GM23338 (cell line): ENCODE measurements at places on chromosomes 3 and 15. TPM values are rescaled to one million over a fixed set of nuclear protein-coding genes. Genes with fewer than 3 reads are reported as not detected.

- H3K27me3 ChIP-seq: no peaks in the 10 kb centered on the region
- no peak for DNase-seq
- H3K4me1 ChIP-seq: peaks cover 32% of the 10 kb centered on the region
- H3K36me3 ChIP-seq: no peaks in the 10 kb centered on the region
- H3K27ac ChIP-seq: no peak overlapping the region
These were observed 25.2 kb downstream of the CORO2B start for GRCh38 chr15:68603951-68604350.

DNA sequence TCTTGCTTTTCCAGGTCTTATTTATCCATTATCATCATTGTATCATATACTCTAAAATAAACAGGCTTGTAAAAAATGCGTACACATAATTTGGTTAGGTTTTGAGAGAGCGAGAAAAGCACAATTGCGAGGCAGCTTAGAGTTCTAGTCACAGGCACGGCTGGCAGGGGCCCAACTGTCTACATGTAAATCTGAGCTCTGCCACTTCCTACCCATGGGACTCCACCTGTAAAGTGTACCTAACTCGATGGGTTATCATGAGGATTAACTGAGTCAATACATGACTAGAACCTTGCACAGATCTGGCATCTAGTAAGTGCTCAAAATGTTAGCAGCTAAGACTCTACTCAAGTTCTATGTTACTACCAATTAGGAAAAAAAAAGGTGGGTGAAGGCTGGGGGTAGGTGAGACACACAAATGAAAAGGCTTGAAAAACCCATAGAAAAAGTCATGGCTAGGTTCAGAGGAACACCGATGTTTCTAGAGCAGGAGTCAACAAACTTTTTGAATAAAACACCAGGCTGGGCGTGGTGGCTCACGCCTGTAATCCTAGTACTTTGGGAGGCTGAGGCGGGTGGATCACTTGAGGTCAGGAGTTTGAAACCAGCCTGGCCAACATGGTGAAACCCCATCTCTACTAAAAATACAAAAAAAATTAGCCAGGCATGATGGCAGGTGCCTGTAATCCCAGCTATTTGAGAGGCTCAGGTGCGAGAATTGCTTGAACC is 36.2 kb downstream of the GLB1 start:
- H3K4me3 ChIP-seq: no peak overlapping the region
- H3K4me1 ChIP-seq: no peaks in the 10 kb centered on the region
- no peaks in the 10 kb centered on the region for H3K27me3 ChIP-seq
- no peak overlapping the region for H3K27ac ChIP-seq
- DNase-seq: no peak

GRCh38 chr15:100879464-100880138 is at the start of gene ALDH1A3:
Gene ALDH1A3, plus strand, starts transcription at chr15:100879831. Its CDS starts 77 bp downstream, at chr15:100879908.
- DNase-seq: peak; percentile 56
- H3K4me1 ChIP-seq: peaks cover 15% of the 10 kb centered on the region
- H3K4me3 ChIP-seq: peak within 1 kb of the TSS; percentile 76
- H3K27ac ChIP-seq: no peak within 1 kb of the TSS
- peaks cover 73% of the 10 kb centered on the region for H3K27me3 ChIP-seq

DNA sequence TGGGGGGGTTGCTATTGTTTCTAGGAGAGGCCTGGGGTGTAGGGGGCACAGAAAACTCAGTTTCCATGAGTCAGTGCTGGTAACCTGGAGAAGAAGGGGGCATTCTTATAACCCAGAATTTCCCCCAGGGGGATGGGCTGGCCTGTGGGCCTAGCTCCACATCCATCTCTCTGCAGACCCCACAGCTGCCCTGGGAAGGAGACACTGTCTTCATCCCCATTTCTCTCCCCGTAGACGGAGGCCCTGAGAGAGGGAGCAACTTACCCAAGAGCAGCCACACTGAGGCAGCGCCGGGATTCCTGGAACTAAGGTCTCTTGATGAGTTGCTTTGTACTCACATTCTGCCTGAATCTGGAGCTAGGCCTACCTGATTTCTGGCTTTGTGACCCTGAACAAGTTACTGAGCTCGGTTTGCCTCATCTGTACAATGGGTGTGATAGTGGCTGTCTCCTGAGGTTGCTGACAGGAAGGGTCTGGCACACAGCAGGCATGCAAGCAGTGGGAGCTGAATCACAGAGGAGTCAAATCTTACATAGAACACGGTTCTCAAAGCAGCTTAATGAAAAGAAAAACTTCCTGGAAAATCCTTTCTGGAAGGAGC is 55.0 kb upstream of the LCTL start:
- H3K27me3 ChIP-seq: 0 out of 2 replicates have a peak, but pooled peaks cover 6% of the 10 kb centered on the region
- no peak for DNase-seq
- H3K4me3 ChIP-seq: peak overlapping the region; percentile 54; the same call in 1 of the 2 replicates
- H3K4me1 ChIP-seq: peaks cover 53% of the 10 kb centered on the region
- H3K36me3 ChIP-seq: no peaks in the 10 kb centered on the region
- H3K27ac ChIP-seq: peak overlapping the region; percentile 61; the same call in 1 of the 2 replicates

Gene KBTBD13
- total RNA-seq: not detected in 2 replicates

GRCh38 chr3:18355832-18356231 is 69.3 kb downstream of the SATB1 start:
- H3K27ac ChIP-seq: 0 out of 2 replicates have a peak overlapping the region, but pooled peaks have one; percentile 7
- no peak for DNase-seq
- H3K4me1 ChIP-seq: peaks cover 36% of the 10 kb centered on the region

GRCh38 chr3:22609139-22609538 is 594.0 kb upstream of the UBE2E2 start:
- H3K36me3 ChIP-seq: no peaks in the 10 kb centered on the region
- H3K4me1 ChIP-seq: no peaks in the 10 kb centered on the region
- H3K4me3 ChIP-seq: no peak overlapping the region
- no peak for DNase-seq
- H3K27ac ChIP-seq: no peak overlapping the region

Gene MAGEF1
- 66.5 and 79.4 TPM in 2 replicates for total RNA-seq

DNA sequence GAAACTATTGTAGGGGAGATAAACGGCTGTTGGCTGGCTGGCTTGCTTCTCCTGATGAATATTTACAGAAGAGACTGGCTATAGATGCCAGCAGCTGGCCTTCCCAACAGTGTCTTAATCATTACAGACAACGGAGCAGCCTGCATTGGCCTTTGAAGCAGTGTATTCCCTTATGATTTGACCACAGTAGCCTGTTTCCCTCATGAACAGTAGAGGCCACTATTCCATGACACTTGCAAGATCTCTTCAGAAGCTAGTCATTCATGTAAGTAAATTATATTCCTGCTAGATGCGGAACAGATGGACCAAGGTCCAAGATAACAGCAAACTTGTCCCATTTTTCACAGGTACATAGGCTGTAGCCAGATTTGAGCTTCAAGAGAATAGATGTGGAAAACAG is 47.3 kb downstream of the TMCO5A start:
- H3K27me3 ChIP-seq: no peaks in the 10 kb centered on the region
- no peak overlapping the region for H3K4me3 ChIP-seq
- peak; percentile 33 for DNase-seq
- H3K27ac ChIP-seq: no peak overlapping the region
- H3K36me3 ChIP-seq: no peaks in the 10 kb centered on the region
- H3K4me1 ChIP-seq: no peaks in the 10 kb centered on the region

Gene POLR2H
- 182 and 199 TPM in 2 replicates for total RNA-seq

GRCh38 chr15:81311752-81312464 is 12.0 kb downstream of the STARD5 start:
- no peak for DNase-seq
- no peaks in the 10 kb centered on the region for H3K36me3 ChIP-seq
- H3K4me3 ChIP-seq: no peak overlapping the region
- no peak overlapping the region for H3K27ac ChIP-seq

GRCh38 chr3:32405711-32406323 is 14.2 kb downstream of the CMTM7 start:
- no peak overlapping the region for H3K4me3 ChIP-seq
- H3K4me1 ChIP-seq: peaks cover 58% of the 10 kb centered on the region
- no peak overlapping the region for H3K27ac ChIP-seq
- DNase-seq: no peak
- H3K36me3 ChIP-seq: no peaks in the 10 kb centered on the region; the same call in 1 of the 2 replicates

- no peaks in the 10 kb centered on the region for H3K27me3 ChIP-seq
- no peak overlapping the region for H3K4me3 ChIP-seq
- no peak overlapping the region for H3K27ac ChIP-seq
- DNase-seq: peak; percentile 41
- no peaks in the 10 kb centered on the region for H3K36me3 ChIP-seq
- peaks cover 3% of the 10 kb centered on the region; the same call in 1 of the 2 replicates for H3K4me1 ChIP-seq
These were observed 326.6 kb downstream of the NR2F2 start for GRCh38 chr15:96657096-96657495.

DNA sequence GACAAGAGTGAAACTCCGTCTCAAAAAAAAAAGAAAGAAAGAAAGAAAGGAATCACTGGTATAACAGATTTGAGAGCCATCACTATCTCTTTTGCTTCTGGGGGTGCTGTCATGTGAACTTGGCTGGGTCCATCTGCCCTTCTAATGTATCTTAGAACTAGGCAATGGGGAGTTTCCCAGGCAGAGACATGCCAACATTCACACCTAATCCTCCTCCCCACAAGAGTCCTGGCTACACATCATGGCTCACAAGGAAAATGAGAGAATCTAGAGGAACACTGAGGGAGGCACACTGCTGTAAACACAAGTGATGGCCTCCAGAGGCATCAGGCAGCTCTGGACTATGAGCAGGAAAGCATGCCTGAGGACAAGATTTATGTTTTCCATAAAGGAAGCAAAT is 67.8 kb upstream of the PPP2R3A start:
- H3K27me3 ChIP-seq: no peaks in the 10 kb centered on the region
- H3K4me1 ChIP-seq: peaks cover 6% of the 10 kb centered on the region; the same call in 1 of the 2 replicates
- H3K27ac ChIP-seq: no peak overlapping the region
- no peaks in the 10 kb centered on the region for H3K36me3 ChIP-seq
- no peak for DNase-seq

Gene SLC9C1
- total RNA-seq: 0.97 and 1.7 TPM in 2 replicates

- H3K4me3 ChIP-seq: no peak overlapping the region
- peaks cover 5% of the 10 kb centered on the region; the same call in 1 of the 2 replicates for H3K4me1 ChIP-seq
- DNase-seq: no peak
- H3K27me3 ChIP-seq: no peaks in the 10 kb centered on the region
- H3K36me3 ChIP-seq: no peaks in the 10 kb centered on the region
These were observed 30.6 kb upstream of the ADAMTS7 start for GRCh38 chr15:78841891-78842290.

GRCh38 chr3:61077551-61077950 is 173.7 kb downstream of the FHIT start:
- no peaks in the 10 kb centered on the region for H3K27me3 ChIP-seq
- H3K27ac ChIP-seq: no peak overlapping the region
- no peak for DNase-seq
- peaks cover 10% of the 10 kb centered on the region; the same call in 1 of the 2 replicates for H3K4me1 ChIP-seq

DNA sequence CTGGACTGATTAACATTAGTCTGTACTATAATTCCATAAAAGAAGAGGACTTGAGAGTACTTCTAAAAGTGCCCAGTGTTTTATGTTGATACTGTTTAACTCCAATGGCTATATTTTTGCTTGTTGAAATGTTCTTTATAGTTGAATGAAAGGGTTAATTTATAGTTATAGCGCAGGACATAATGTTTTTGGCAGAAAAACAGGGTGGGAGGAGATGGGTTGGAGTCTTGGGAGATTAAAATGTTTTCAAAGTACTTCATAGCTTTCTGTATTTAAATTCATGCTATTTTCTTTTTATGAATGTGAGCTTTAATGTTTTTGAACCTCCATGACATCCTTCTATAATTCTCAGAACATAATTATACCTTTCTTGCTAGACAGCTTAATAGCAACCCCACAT is 108.2 kb downstream of the CNTN3 start:
- no peaks in the 10 kb centered on the region for H3K36me3 ChIP-seq
- H3K27ac ChIP-seq: no peak overlapping the region
- H3K4me3 ChIP-seq: no peak overlapping the region

GRCh38 chr15:67042551-67043142 is 22.8 kb upstream of the SMAD3 start:
- no peak overlapping the region for H3K27ac ChIP-seq
- no peak for DNase-seq
- H3K4me3 ChIP-seq: no peak overlapping the region
- H3K27me3 ChIP-seq: no peaks in the 10 kb centered on the region
- no peaks in the 10 kb centered on the region for H3K36me3 ChIP-seq
- H3K4me1 ChIP-seq: peaks cover 25% of the 10 kb centered on the region

- DNase-seq: no peak
- H3K4me1 ChIP-seq: peaks cover 6% of the 10 kb centered on the region
- H3K27me3 ChIP-seq: no peaks in the 10 kb centered on the region
- H3K4me3 ChIP-seq: no peak overlapping the region
- H3K27ac ChIP-seq: no peak overlapping the region
These were observed 23.3 kb downstream of the SLC6A20 start for GRCh38 chr3:45773072-45773471.

GRCh38 chr3:106380232-106380631 is 511.4 kb upstream of the CBLB start:
- no peaks in the 10 kb centered on the region for H3K4me1 ChIP-seq
- H3K27ac ChIP-seq: no peak overlapping the region
- H3K27me3 ChIP-seq: no peaks in the 10 kb centered on the region

Gene ZIC4
- total RNA-seq: not detected in 2 replicates

- H3K36me3 ChIP-seq: no peaks in the 10 kb centered on the region
- no peak overlapping the region for H3K27ac ChIP-seq
- no peak for DNase-seq
- H3K4me3 ChIP-seq: no peak overlapping the region
- H3K4me1 ChIP-seq: no peaks in the 10 kb centered on the region
These were observed 25.9 kb downstream of the SLC9A9 start for GRCh38 chr3:143822374-143822773.

Gene ALPK3
- total RNA-seq: 29.7 and 45.7 TPM in 2 replicates

DNA sequence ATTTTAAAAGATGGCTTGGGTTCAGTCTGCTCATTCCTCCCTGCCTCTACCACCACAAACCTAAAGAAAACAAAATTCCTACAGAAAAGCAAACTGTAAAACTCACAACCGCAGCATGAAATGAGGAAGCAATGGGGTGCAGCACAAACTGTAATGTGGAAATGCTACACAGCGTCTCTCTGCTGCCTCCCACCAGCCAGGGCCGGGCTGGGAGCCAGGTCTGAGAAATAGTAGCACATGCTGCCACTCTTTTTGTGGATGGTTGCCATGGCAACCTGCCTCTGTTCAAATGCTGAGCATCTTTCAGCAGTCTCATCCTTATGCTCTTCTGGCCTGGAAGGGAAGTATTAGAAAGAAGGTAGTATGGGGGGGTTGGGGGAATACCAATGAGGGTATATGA is 55.4 kb downstream of the EOMES start:
- peaks cover 29% of the 10 kb centered on the region for H3K4me1 ChIP-seq
- peak overlapping the region; percentile 11; the same call in 1 of the 2 replicates for H3K4me3 ChIP-seq
- DNase-seq: peak; percentile 93
- H3K36me3 ChIP-seq: no peaks in the 10 kb centered on the region
- no peaks in the 10 kb centered on the region for H3K27me3 ChIP-seq

GRCh38 chr3:45345846-45346580 is 42.4 kb upstream of the LARS2 start:
- H3K27ac ChIP-seq: no peak overlapping the region
- no peaks in the 10 kb centered on the region for H3K4me1 ChIP-seq
- no peaks in the 10 kb centered on the region for H3K27me3 ChIP-seq
- H3K4me3 ChIP-seq: no peak overlapping the region
- DNase-seq: no peak

- H3K27ac ChIP-seq: no peak overlapping the region
- no peak overlapping the region for H3K4me3 ChIP-seq
These were observed 68.8 kb downstream of the SCN5A start for GRCh38 chr3:38580450-38581382.

DNA sequence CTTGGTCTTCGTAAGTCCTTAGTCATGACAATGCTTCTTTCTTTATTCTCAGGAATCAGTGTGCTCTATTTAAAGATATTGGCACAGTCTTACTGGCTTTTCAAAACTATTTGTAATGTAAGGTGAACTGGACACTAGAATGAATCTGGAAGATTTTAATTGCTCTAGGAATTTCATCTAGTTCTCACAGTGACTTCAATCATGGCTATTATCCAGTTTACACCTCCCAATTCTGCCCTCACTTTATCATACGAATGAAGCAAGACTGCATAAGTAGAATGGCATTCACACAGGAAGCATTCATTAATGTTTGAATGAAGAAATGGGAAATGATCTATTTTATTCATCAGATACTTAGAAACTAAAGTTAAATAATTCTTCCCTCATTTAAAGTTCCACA is 26.7 kb upstream of the DRD3 start:
- no peaks in the 10 kb centered on the region for H3K27me3 ChIP-seq
- H3K27ac ChIP-seq: no peak overlapping the region
- no peaks in the 10 kb centered on the region for H3K36me3 ChIP-seq
- H3K4me3 ChIP-seq: no peak overlapping the region
